ENCODE measurements at places on chromosomes 16 and 17.

- peak; percentile 63 for DNase-seq
Observed at GRCh38 chr16:11632455-11632939, 35.8 kb upstream of the SNN start.

- no peak for DNase-seq
Observed at GRCh38 chr16:79267781-79268180, 332.8 kb downstream of the MAF start.

GRCh38 chr17:77664097-77664729, 294.3 kb upstream of the TNRC6C start:
- DNase-seq: no peak

DNA sequence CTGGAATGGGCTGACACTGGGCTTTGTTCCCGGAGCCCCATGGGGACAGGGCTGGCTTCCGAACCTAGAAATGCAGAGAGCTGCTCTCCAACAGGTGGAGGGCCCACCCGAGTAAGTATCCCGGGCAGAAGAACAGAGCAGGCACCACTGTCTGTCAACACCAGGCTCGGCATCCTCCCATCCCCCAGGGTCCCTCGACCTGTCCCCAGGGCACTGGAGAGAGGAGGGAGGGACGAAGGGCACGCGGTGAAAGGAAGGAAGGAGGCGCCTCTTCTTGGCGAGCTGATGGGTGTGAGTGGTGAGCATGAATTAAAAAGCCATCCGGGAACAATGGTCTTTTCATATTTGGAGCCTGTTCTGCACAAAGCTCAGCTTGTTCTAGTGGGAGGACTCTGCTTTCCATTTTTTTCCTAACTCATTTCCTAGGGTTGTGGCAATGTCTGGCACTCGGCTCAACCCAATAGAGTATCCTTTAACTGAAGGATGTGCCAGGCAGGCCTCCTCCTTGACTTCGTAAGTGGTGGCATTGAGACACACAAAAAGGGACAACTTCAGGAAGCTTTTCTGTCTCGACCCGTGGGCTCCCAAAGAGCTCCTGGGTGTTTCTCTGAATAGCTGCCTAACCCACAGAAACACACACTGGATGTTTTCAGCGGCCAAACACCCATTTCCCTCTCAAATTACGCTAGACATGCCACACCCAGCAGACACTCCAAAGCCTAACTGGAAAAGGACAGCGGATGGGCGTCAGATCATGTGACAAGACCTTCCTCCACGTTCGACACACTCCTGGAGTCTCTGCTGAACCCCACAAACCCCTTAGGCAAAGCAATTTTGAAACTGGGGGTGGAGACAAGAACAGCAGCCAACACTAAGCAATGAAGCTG, 47.7 kb downstream of the ZFHX3 start:
- DNase-seq: no peak

DNA sequence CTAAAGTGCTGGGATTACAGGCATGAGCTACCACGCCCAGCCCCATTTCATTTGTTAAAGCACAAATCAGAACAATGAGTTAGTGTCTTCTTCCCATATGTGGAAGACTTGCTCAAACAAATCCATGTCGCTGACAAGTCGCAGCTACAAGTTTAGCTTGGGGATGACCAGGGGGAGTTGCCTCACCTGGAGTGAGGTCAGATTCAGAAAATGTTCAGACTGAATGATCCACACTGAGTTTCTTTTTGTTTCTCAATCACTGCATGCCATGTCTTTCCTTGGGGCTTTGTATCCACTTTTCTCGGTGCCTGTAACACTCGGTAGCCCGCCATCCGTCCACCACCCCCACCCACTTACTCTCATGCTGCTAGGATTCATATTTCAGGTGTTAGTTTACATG, 437.3 kb upstream of the DYNLRB2 start:
- no peak for DNase-seq

DNA sequence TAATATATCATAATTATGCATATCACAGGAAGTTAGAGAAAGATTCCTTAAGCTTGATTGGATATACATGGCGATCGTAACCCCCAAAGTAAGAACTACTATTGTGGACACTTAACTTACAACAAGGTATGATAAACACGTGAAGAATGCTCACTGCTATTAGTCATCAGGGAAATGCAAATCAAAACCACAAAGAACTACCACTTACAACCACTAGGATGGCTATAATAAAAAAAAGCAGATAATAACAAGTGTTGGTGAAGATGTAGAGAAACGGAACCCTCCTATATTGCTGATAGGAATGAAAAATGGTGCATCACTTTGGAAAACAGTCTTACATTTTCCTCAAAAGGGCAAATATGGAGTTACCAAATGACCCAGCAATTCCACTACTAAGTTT, 265.9 kb downstream of the SLC39A11 start:
- DNase-seq: peak; percentile 37

GRCh38 chr16:82364690-82365089, 194.7 kb upstream of the MPHOSPH6 start:
- no peak for DNase-seq

- no peak for DNase-seq
Observed at GRCh38 chr16:7037495-7037894, 295.1 kb upstream of the RBFOX1 start.

GRCh38 chr17:66348584-66349165, 46.3 kb downstream of the PRKCA start:
- DNase-seq: peak; percentile 84

Data from HTR-8/SVneo (cell line).